ENCODE measurements at places on chromosomes 7 and 10.
A peak's percentile ranks its signal among the peaks of the same experiment; 100 is the strongest.

DNA sequence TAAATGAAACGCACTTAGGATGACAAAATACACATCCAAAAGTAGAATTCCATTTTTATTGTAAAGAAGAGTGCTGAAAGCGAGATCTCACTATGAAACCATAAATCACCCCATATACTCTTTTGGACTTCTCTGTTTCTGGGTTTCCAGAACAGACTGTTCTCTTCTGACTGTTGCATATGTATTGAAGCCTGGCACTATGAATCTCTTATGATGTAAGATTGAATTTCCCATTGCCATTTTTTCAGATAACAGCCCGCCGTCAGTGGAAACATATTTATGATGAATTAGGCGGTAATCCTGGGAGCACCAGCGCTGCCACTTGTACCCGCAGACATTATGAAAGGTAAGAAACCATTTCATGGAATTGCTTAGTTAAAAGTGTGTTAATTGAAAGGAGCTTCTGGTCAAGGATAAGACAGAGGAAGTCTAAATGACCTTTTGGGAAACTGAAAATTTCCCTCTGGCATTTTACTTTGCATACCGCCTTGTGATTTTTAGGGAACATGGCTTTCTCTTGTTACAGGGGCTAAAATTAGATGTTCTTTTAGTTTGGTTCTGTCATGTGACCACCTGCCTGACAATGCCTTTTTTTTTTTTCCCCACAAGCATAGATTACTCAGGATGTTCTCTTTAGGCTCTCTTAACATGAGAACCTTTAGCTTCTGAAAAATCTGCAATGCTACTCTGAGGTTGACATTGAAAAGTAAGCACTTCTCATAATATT is 168.1 kb downstream of the ARID5B start:
- no peak for DNase-seq

- DNase-seq, result no peak
Observed at GRCh38 chr7:106524690-106525059, 136.3 kb downstream of the CCDC71L start.

DNA sequence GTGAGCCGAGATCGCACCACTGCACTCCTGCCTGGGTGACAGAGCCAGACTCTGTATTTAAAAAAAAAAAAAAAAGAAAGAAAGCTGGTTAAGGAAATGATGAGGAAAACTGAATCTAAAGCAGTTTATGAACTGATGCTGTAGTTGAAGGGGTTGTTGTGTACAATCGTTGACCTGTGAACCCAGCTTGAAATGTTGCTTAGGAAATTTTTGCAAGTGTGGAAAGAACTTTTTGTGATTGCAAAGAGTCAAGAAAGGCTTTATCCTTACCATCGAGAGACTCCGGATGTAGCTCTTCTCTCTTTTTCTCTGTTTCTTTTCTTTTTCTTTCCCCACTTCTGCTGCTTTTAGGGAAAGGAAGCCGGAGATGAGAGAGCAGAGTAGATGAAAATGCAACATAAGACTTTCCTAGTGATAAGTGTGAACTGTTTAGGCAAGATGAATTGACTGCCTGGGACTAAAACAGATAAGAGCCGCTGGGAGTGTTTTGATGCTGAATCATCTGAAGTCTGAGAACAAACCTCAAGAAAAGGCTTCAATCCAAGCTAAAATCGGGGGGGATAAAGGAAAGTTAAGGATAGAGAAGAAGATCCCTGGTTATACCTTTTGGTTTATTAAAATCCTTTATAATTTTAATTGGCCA is 69.0 kb downstream of the TAF3 start:
- no peak for DNase-seq

- DNase-seq, result no peak
Observed at GRCh38 chr10:32131388-32131787, 75.2 kb upstream of the KIF5B start.

DNA sequence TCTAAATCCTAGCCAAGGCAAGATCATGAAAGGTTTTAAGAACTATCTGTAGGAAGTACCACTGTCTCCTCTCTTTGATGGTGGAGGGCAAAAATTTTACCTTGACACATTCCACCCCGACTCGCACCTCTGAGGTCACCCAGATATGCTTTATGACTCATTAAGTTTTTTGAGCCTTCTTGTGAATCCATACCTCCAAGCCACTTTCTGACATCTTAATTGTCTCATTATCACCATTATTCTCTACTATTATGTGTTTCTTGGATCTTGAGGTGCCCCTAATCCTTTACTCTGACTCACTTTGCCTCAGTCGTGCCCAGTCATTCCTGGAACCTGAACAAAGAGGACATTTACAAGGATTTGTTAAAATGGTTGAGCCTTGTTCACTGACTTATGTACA is 146.6 kb downstream of the RAPGEF5 start:
- peak; percentile 8 for DNase-seq

DNA sequence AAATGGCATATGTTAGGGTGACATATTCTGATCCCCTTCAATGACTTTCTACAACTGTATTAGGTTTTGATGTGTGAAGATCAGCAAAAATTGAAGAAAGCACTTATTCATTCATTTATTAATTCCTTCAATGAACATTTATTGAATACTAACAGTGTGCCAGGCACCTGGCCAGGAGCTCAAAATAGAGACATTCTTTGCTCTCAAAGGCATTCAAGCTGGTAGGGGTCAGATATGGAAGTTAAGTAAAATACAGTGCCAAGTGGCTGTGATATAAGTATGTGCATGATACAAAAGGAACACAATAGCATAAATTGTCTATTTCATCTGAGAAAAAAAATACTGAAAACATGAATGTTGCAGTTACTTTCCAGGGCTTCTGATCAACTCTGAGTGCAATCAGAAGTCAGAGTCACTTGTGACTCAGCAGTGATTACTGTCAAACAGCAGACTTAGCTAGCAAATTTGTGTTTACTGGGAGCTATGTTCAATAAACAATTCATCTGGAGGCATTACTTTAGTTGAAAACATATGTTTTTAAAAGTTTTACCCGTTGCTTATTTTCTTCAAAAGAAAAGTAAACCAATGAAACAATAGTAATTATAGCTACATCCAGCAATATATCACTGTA is 60.4 kb upstream of the CACNB2 start:
- no peak for DNase-seq

All from SW480 (cell line).